ENCODE measurements at places on chromosomes 3 and 15.

DNA sequence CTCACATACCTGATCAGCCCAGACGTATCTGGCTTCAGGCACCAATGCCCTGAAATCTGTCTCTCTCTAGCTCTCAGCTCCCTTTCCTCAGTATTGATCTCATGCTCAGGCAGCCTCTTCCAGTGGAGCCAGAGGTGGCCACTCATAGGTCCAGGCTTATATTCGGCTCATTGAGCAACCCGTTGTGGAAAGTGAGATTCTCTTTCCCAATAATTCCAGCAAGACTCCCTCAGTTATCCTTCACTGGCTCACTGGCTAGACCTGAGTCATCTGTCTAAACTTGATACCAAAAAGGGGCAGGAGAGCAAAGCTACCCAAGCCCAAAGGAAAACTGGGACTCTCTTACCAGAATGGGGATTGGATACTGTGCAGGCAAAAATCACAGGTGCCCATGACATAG, 33.4 kb upstream of the FRMD4B start:
- no peak for DNase-seq

DNA sequence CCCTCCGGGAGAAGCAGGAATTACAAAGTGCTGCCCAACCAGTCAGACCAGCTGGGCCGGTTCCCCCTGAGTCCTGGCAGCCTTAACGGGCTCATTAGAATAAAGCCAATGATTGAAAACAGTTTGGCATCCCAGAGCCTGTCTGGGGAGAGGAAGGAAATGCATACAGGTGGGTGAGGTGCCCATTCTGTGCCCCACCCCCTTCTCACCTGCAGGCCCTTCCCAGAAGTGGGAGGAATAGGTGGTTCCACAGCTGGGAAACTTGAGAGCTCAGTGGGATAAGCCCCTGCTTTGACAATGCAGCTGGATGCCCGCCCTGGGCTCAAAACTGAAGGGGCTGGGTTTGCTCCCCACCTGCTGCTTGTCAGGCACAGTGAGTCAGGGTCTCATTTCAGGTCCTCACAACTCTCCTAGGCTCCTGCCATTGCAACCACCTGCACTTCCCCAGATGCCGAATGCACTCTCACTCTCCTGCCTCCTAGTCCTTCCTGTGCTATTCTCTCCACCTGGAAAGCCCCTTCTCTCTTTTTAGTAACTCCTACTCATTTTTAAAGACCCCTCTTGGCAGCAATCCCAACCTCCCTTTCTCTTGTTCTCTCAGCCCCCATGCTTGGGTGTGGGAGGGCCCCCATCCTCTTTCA, 5.5 kb upstream of the BUB1B start:
- no peak for DNase-seq

- DNase-seq: no peak
Observed at GRCh38 chr15:68565234-68565633, 13.6 kb upstream of the CORO2B start.

DNA sequence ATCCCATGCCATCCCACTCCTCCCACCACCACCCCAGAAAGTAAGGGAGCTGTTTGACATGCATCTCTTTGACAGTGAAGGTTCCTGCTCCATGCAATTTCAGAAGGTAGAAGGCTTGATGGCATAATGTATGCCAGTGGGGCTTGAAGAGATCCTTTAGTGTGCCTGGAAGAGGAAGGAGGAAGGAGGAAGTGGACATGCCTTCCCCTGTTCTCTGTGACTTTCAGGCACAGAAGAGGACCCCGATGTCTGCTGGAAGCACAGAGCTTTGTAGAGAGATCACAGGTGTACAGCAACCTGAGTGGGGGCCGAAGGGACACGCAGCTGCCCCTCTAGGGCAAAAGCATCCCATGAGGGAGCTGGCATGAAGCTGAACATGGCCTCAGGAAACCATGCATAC, 171.6 kb downstream of the CD47 start:
- DNase-seq: no peak

DNA sequence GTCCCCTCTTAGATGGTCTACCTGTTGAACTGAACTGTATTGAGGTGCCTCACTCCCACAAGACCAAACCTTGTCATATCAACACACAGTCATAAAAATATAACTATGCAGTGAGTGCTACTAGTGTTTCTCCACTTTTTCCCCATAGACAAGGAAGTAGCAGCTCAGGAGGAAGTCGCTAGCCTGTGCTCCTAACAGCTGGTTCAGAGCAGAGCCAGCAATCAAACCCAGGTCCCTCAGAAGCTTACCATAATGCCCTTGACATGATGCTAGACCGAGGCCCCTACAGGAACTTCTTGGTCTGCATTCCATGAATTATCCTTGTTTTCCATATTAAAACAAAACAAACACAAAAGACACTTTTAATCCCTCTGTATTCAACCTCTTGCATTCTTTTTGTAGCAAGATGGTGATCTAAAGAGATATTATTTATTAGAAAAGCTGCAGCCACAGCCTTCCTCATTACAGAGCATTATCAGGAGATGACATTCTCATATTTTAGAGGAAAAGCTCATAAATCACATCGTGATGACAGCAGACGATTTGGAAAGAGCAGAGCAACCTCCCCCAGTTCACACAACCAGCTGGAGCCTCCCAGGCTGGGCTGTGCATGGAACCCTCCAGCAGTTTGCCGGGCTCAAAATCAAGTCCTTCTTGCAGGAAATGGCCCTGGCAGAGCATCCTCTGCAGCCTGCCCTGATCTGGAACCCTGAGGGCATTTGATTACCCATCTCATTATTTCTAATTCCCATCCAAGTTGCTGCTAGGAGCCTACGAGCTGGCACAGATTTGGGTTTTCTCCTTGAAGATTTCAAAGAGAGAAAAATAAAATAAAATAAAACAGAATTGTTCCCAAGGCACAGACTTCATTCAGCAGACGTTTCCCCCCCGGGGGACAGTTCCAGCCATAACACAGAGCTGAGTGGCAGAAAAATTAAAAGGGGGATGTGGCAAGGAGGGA, 118.8 kb downstream of the SRGAP3 start:
- DNase-seq: no peak

DNA sequence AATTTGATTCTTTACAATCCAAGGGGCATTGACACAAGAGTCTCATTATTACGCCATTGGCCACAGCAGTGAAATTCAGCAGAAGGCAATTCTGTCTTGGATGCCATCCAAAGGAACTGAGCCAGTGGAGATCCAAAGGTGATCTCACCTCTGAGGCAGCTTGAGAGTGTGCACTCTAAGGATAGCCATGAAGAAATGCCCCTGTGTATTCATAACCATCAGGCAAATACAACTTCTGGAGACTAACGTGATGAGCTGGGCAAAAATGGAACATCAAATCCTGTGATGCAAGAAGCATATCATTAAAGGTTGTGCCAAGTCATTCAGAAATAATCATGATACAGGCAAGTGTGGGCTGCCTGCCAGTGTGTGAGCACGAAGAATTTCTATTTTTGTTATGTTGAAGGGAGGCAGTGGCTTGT, 41.4 kb downstream of the ROBO2 start:
- DNase-seq: no peak

DNA sequence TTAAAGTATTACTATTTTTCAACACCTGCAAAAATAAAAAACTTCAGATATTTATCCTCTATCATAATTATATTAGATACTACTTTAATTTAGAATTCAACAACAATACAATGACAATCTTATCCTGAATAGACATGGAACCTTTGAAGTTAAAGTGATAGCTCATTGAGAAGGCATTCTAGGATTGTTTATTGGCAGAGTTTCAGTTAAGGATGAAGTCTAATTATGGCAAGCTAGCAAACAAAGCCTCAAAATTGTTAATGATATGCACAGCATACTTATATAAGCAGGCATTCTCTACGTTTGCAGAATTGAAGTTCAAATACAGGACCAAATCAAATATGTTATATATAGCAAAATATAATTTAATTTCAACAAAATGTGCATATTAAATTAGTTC, 91.2 kb upstream of the ABI3BP start:
- no peak for DNase-seq

DNA sequence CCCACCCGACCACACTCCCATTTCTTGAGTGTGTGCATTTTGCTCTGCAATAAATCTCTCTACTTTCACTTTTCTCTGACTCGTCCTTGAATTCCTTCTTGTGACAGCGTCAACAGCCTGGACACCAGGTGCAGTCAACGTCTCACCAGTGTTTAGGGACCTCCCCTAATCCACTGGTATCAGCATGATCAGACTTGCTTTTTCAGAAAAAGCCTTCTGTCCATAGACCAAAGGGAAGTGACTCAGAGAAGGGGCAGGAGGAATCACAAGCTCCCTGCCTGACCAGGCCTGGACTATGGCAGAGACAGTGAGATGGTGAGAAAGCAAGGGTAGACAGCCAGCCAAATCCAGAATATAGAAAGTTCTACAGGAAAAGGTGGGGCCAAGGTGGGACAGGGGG, 15.5 kb downstream of the CCR5 start:
- DNase-seq: peak; percentile 41

DNA sequence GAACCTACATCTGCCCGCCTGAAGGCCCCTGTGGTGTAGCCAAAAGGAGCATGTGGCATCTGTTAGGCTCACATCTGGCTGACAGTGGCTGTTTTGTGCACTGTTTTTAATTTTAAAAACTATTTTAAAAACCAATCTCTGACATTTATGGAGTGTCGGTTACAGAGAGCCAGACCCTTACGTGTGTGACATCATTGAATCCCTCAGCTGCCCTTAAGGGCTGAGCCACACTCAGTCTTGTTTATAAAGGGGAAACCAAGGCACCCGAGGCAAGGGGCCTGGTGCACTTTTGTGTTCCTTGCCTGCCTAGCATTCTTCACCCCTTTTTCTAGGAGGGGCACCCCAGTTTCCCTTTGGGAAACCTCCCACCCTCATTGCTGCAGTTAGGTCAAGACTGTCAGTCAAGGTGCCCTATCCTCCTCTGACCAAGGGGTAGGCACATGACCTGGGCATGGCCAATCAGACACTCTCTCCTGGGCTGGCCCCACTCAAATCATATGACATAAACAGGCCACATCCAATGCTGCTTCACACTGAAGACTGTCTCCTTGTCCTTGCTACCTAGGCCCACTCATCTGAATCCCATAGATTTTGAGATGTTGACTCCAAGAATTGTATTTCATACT, 105.3 kb downstream of the LSM3 start:
- DNase-seq: peak; percentile 68

All from fibroblast of villous mesenchyme (primary cell).